ENCODE measurements at places on chromosomes 12 and 14. TPM values are rescaled to one million over a fixed set of nuclear protein-coding genes. Genes with fewer than 3 reads are reported as not detected.

The GPR65 gene
- total RNA-seq = 0.07 TPM

- no peak overlapping the region for H3K27ac ChIP-seq
- H3K4me1 ChIP-seq = peaks cover 6% of the 10 kb centered on the region
- no peak for DNase-seq
These were observed 114.9 kb downstream of the ANO2 start for GRCh38 chr12:5830111-5830510.

DNA sequence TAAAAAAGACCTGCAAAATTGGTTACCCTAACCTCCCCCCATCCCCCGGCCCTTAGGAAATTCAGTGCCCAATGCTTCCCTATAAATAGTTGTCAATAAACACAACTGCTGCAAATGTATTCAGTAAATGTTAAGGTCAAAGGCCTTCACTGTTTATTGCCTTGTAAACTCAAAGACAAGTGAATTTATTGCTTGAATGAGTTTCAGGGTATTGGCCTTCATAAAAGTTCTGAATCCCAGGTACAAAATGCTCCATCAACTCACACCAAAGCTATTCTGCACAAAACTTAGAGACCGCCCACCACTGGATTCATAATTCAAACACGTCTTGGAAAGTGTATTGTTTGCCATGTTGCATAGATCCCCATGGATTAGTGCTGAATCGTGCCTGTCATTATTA is 63.3 kb upstream of the CDKN3 start:
- no peaks in the 10 kb centered on the region for H3K36me3 ChIP-seq
- DNase-seq = no peak
- H3K27me3 ChIP-seq = no peaks in the 10 kb centered on the region
- no peak overlapping the region for H3K27ac ChIP-seq

GRCh38 chr12:29176941-29177340 is 27.9 kb downstream of the FAR2 start:
- H3K27ac ChIP-seq = no peak overlapping the region
- H3K4me3 ChIP-seq = no peak overlapping the region
- no peak for DNase-seq
- H3K27me3 ChIP-seq = no peaks in the 10 kb centered on the region

- H3K4me1 ChIP-seq = no peaks in the 10 kb centered on the region
- H3K4me3 ChIP-seq = no peak overlapping the region
- no peaks in the 10 kb centered on the region for H3K27me3 ChIP-seq
- H3K27ac ChIP-seq = no peak overlapping the region
- DNase-seq = no peak
- H3K36me3 ChIP-seq = no peaks in the 10 kb centered on the region
These were observed 329.0 kb upstream of the SFSWAP start for GRCh38 chr12:131381716-131382430.

GRCh38 chr14:72614365-72614764 is 279.5 kb downstream of the DPF3 start:
- no peak for DNase-seq
- H3K4me3 ChIP-seq = no peak overlapping the region
- peaks cover 44% of the 10 kb centered on the region for H3K4me1 ChIP-seq
- H3K27me3 ChIP-seq = no peaks in the 10 kb centered on the region
